ENCODE measurements at places on chromosomes 11 and 22. TPM values are rescaled to one million over a fixed set of nuclear protein-coding genes. Genes with fewer than 3 reads are reported as not detected.

Gene ASCL2
- total RNA-seq = 1.6 TPM

- no peak for DNase-seq
- H3K4me3 ChIP-seq = no peak overlapping the region
- H3K36me3 ChIP-seq = no peaks in the 10 kb centered on the region
- no peak overlapping the region for H3K27ac ChIP-seq
- peaks cover 60% of the 10 kb centered on the region for H3K27me3 ChIP-seq
Measured at GRCh38 chr22:43308060-43308830, 34.9 kb downstream of the SCUBE1 start.

DNA sequence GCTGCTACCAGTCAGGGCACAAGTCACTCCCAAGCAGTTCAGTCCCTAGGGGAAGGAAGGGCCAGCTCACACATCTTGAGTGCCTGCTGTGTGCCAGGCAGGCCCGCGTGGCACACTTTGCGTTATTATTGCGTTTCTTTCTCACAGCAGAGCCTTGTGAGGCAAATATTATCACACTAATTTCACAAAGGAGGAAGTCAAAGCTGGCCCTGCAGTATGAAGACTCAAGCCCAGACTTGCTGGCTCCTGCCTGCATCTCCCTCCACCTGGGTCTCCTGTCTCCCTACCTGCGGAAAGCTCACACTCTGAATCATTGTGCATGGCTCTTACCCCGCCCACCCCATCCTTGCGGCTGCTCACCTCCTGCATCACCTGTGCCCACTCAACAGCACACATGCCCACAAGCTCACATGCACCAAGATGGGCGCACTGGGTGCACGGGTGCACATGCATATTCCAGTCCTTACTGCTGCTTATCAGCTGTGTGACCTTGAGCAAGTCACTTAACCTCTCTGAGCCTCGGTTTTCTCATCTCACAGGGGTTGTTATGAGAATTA, 31.7 kb upstream of the P2RY2 start:
- H3K27ac ChIP-seq = no peak overlapping the region
- peaks cover 5% of the 10 kb centered on the region for H3K4me1 ChIP-seq
- no peak overlapping the region for H3K4me3 ChIP-seq

- H3K27ac ChIP-seq = no peak overlapping the region
- H3K36me3 ChIP-seq = no peaks in the 10 kb centered on the region
- H3K4me1 ChIP-seq = peaks cover 8% of the 10 kb centered on the region
- no peak overlapping the region for H3K4me3 ChIP-seq
- DNase-seq = no peak
Measured at GRCh38 chr11:126424471-126425039, 69.1 kb downstream of the ST3GAL4 start.

GRCh38 chr22:47598864-47599263, 836.4 kb downstream of the TBC1D22A start:
- no peaks in the 10 kb centered on the region for H3K27me3 ChIP-seq
- no peak for DNase-seq
- no peak overlapping the region for H3K27ac ChIP-seq
- no peaks in the 10 kb centered on the region for H3K4me1 ChIP-seq
- H3K4me3 ChIP-seq = no peak overlapping the region

- no peaks in the 10 kb centered on the region for H3K27me3 ChIP-seq
- H3K4me1 ChIP-seq = peaks cover 10% of the 10 kb centered on the region
- no peak for DNase-seq
- H3K27ac ChIP-seq = no peak overlapping the region
- H3K4me3 ChIP-seq = no peak overlapping the region
- H3K36me3 ChIP-seq = peaks cover 8% of the 10 kb centered on the region
Measured at GRCh38 chr22:40138866-40139265, 38.9 kb upstream of the TNRC6B start.

Gene ASPHD2
- total RNA-seq = 4.2 TPM

DNA sequence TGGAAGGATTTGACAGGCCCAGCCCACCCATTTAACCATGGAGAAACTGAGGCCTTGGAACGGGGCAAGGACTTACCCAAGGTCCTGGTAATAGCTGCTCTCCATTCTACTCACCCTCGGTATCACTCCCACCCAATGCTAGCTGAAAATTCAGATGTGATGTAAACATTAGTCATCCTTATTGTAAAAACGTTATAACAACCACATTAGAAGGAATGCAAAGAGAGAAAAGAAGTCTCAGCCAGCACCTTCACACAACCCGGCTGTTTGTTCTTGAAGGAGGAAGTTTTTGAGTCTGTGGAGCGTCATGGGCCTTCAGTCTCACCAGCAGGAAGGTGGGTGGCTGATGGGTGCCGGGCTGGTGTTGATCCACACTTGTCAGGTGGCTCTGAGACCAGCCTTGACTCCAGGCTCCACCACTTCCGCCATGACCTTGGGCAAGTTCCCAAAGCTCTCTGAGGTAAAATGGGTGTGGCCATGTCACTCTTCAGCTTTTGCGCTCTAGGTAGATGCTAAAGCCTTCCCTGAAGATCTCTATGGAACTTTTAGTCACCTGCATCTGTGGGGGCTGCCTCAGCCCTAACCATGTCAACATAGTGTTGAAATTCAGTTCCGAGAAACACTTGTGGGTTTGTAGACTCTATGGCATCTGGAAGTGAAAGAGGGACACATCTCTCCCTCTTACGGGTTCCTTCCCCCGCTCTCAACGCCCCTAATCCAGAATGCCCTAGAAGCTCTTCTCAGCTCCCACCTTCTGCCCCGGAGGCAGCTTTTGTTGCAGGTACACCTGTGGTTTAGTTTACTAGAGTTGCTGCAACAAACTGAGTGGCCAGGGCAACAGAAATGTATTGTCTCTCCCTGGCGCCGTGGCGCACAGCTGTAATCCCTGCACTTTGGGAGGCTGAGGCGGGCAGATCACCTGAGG, 14.8 kb downstream of the CD6 start:
- H3K36me3 ChIP-seq = no peaks in the 10 kb centered on the region
- H3K27me3 ChIP-seq = peaks cover 18% of the 10 kb centered on the region
- no peak overlapping the region for H3K27ac ChIP-seq
- DNase-seq = no peak
- no peak overlapping the region for H3K4me3 ChIP-seq
- H3K4me1 ChIP-seq = no peaks in the 10 kb centered on the region

Gene DBX1
- not detected for total RNA-seq

DNA sequence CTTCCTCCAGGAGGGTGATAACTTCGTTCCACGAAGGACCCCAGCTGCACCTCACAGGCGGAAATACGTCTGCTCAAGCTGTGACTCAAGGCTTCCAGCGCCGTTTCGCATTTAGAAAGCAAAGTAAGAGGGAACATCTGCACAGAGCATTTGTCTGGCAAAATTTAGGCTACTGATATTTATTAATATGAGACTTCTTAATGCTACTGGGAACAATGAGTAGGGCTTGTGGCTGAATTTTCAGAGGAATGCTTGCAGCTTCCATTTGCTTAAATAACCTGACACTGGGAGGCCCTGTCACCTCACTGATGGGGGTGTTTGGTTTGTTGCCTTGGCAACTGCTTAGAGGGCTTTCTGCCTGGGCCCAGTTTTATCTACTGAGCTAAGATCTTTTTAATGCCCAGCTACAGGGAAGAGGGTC, 14.7 kb upstream of the ST14 start:
- H3K4me3 ChIP-seq = peak overlapping the region; percentile 15
- H3K27me3 ChIP-seq = no peaks in the 10 kb centered on the region
- H3K36me3 ChIP-seq = peaks cover 29% of the 10 kb centered on the region
- H3K27ac ChIP-seq = peak overlapping the region; percentile 79

- peaks cover 11% of the 10 kb centered on the region for H3K36me3 ChIP-seq
- no peaks in the 10 kb centered on the region for H3K27me3 ChIP-seq
- peak overlapping the region; percentile 15 for H3K27ac ChIP-seq
- H3K4me1 ChIP-seq = peaks cover 6% of the 10 kb centered on the region
Measured at GRCh38 chr22:44869196-44869595, 116.8 kb downstream of the ARHGAP8 start.

DNA sequence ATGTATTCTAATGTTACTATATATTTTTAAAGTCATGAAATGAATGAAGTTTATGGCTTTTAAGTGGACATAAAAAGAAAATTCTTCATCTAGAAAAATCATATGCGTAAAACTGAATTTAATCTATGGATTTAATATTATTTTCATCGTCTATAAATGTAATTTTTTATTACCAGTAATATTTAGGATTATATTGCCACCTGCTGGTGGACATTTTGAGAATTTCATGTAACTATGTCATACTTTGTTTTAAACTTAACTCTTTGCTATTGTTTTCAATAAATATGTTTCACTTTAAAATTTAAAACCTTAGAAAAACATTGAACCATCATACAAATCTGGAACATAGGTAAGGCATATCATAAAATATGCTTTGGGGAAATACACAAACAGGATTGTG, 66.5 kb upstream of the CEP126 start:
- H3K27ac ChIP-seq = no peak overlapping the region
- no peaks in the 10 kb centered on the region for H3K27me3 ChIP-seq
- no peak for DNase-seq
- no peak overlapping the region for H3K4me3 ChIP-seq
- H3K4me1 ChIP-seq = no peaks in the 10 kb centered on the region

Gene ACRV1
- 0.55 TPM for total RNA-seq

DNA sequence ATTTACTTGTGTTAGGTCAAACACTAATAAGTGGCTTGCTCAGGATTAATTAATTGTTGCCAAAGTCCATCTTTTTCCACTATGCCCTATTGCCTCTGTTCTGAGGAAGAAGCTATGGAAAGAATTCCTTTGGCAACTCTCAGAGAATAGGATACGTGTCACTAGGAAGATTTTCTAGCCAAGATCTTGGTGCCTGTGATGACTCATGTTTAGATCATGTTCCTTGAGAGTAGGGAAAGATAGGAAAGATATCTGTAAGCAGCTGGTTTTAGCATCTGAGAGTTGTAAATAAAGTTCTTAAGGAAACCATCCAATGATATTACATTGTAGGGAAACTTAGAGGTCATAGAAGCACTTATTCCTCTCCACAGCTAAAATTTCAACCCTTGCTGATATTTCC, 15.7 kb downstream of the SLN start:
- no peak for DNase-seq
- no peak overlapping the region for H3K27ac ChIP-seq
- H3K27me3 ChIP-seq = peaks cover 7% of the 10 kb centered on the region
- H3K36me3 ChIP-seq = no peaks in the 10 kb centered on the region

GRCh38 chr11:66068923-66069714, 953 bp upstream of the PACS1 start:
- peaks cover 23% of the 10 kb centered on the region for H3K36me3 ChIP-seq
- DNase-seq = no peak
- H3K4me1 ChIP-seq = peaks cover 20% of the 10 kb centered on the region
- no peaks in the 10 kb centered on the region for H3K27me3 ChIP-seq

GRCh38 chr11:119795231-119795630, 66.2 kb upstream of the NECTIN1 start:
- DNase-seq = no peak
- H3K4me3 ChIP-seq = no peak overlapping the region

Gene MS4A6A
- not detected for total RNA-seq

All from progenitor cell of endocrine pancreas (in vitro differentiated cells).